Iris pigment epithelial cell (primary cell): ENCODE measurements at places on chromosomes 2 and 18.

DNA sequence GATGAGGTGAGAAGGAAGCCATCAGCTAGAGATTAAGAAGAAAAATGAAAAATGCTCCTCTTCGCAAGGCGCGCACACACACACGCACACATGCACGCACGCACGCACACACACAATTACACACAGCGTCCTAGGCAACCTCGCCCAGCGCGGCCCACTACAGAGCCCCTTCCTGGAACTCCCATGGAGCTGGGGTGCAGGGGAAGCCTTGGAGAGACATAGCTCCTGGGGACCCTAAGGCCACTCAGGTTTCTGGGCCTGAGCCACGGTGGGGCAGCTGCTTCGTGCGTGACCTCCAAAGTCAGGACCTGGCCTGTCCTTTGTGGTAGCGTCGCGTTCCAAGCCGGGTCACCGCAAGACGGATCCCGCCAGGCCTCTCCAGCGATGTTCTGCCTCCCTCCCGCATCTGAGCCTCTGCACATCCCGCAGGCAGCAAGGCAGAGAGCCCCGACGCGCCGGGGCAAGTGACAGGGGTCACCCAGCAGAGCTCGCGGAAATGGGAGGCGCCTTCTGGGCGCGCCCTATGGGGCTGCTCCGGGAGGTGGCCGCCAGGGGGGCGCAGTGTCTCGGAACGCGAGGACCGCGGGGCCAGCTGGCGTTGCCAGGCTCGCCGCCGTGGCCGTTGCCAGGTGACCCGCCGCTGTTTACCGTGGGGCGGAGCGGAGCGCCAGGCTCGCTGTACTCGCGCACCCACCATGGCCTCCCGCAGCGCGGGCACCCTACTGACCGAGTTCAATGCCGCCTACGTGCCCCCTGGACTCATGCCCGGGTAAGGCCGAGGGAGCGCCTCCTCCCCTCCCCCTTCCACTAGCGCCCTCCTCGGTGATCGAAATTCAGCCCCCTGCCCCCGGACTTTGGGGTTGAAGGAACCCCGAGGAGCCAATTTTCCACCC is 79.0 kb downstream of the CIB4 start:
- peak; percentile 20 for DNase-seq

- DNase-seq, result peak; percentile 26
Measured at GRCh38 chr18:36297417-36298125, at the start of gene FHOD3. Gene FHOD3 (plus strand): TSS chr18:36297713. CDS start chr18:36297836, 123 bp downstream.

GRCh38 chr18:24601585-24601984 is 141.1 kb downstream of the HRH4 start:
- DNase-seq, result no peak

GRCh38 chr2:188628989-188629752 is 337.5 kb downstream of the GULP1 start:
- DNase-seq, result peak; percentile 59

- DNase-seq, result no peak
Measured at GRCh38 chr2:230525682-230526081, 109.7 kb downstream of the SP100 start.

DNA sequence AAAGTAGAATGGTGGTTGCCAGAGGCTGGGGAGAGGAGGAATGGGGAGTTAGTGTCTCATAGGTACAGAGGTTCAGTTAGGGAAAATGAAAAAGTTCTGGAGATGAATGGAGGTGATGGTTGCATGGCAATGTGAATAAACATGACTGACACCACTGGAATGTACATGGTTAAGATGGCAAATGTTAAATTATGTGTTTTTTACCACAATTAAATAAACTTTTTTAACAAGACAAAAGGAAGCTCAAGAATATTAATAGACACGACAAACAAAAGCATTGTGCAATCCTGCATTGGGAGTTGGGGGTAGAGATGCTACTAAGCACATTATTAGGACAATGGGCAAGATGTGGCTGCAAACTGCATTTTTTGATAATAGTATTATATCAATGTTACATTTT is 147.7 kb downstream of the TWIST2 start:
- no peak for DNase-seq

GRCh38 chr2:147495734-147496133 is 349.1 kb upstream of the ACVR2A start:
- no peak for DNase-seq

GRCh38 chr2:61510674-61511671 is 27.2 kb downstream of the XPO1 start:
- peak; percentile 54 for DNase-seq

DNA sequence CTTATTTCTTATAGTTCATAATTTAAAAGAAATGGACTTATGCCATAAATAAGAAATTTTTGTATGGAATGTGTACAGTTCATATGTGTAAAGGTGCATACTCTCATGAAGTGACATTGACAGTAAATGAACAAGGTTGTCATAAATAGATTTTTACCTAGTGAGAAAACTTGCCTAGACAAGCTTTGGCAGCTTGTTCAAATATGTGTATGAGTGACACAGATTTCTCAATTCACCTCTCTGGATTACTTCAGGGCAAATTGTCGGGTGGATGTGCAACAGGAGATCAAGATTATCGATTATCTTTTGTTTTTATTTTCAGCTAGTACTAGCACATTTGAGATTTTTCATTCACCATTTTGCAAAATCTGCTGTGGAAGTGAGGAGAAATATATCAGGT is 758.1 kb upstream of the ACVR2A start:
- no peak for DNase-seq

- DNase-seq, result peak; percentile 40
Measured at GRCh38 chr2:230068016-230068650, 591 bp downstream of the SLC16A14 start.

- DNase-seq, result no peak
Measured at GRCh38 chr2:238597638-238598528, 171.2 kb downstream of the ASB1 start.

GRCh38 chr18:7590826-7591560 is 23.9 kb downstream of the PTPRM start:
- no peak for DNase-seq

- peak; percentile 97 for DNase-seq
Measured at GRCh38 chr2:28583899-28584553, 88.2 kb downstream of the PLB1 start.

- DNase-seq, result no peak
Measured at GRCh38 chr2:9952856-9953503, 1.5 kb downstream of the GRHL1 start.

DNA sequence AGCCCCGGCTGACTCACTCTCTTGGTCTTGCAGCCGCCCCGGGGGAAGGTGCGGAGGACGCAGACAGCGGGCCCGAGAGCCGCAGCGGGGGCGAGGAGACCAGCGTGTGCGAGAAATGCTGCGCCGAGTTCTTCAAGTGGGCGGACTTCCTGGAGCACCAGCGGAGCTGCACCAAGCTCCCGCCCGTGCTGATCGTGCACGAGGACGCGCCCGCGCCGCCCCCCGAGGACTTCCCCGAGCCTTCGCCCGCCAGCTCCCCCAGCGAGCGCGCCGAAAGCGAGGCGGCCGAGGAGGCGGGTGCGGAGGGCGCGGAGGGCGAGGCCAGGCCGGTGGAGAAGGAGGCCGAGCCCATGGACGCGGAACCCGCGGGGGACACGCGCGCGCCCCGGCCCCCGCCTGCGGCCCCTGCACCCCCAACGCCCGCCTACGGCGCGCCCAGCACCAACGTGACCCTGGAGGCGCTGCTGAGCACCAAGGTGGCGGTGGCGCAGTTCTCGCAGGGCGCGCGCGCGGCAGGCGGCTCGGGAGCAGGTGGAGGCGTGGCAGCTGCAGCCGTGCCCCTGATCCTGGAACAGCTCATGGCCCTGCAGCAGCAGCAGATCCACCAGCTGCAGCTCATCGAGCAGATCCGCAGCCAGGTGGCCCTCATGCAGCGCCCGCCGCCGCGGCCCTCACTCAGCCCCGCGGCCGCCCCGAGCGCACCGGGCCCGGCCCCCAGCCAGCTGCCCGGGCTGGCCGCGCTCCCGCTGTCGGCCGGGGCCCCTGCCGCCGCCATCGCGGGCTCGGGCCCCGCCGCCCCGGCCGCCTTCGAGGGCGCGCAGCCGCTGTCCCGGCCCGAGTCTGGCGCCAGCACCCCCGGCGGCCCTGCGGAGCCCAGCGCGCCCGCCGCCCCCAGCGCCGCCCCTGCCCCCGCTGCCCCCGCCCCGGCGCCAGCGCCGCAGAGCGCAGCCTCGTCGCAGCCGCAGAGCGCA is 12.7 kb downstream of the SALL3 start:
- no peak for DNase-seq

GRCh38 chr2:174436351-174436750 is 40.8 kb downstream of the SCRN3 start:
- DNase-seq, result peak; percentile 24

GRCh38 chr2:168613551-168613950 is 157.5 kb downstream of the CERS6 start:
- DNase-seq, result no peak

GRCh38 chr18:73933685-73934084 is 213.9 kb downstream of the FBXO15 start:
- no peak for DNase-seq

DNA sequence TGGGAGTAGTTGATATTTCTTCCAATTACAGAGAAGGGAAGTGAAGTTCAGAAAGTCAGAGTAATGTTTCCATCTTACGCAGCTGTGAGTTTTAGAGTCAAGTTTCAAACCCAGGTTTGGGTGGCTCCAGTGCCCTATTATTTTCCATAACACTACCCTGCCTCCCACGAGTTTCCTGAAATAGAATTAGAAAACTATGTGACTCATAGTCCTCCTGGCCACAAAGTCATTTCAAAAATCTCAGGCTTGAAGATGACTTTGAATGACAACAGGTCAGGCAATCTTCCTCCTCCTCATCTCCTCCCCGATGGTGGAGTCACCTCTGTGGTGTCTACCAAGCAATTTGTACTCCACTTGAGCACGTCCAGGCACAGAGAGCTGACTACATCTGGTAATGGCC is 212.3 kb upstream of the TRIB2 start:
- peak; percentile 70 for DNase-seq

GRCh38 chr2:229572507-229573271 is 141.7 kb downstream of the DNER start:
- peak; percentile 10 for DNase-seq

- peak; percentile 83 for DNase-seq
Measured at GRCh38 chr2:68548396-68548795, 81.0 kb downstream of the APLF start.

GRCh38 chr2:176491172-176491904 is 222.1 kb downstream of the MTX2 start:
- peak; percentile 96 for DNase-seq

DNA sequence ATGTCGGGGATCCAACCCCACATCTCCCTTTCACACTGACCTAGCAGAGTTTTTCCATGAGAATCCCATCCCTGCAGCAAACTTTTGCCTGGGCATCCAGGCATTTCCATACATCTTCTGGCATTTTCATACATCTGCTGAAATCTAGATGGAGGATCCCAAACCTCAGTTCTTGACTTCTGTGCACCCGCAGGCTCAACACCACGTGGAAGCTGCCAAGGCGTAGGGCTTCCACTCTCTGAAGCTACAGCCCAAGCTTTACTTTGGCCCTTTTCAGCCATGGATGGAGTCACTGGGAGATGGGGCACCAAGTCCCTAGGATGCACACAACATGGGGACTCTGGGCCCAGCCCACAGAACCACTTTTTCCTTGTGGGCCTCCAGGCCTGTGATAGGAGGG is 32.2 kb upstream of the TEX51 start:
- DNase-seq, result no peak

GRCh38 chr18:71976744-71977143 is 567.4 kb downstream of the CBLN2 start:
- DNase-seq, result no peak

GRCh38 chr2:211744379-211744778 is 794.2 kb downstream of the ERBB4 start:
- DNase-seq, result no peak

DNA sequence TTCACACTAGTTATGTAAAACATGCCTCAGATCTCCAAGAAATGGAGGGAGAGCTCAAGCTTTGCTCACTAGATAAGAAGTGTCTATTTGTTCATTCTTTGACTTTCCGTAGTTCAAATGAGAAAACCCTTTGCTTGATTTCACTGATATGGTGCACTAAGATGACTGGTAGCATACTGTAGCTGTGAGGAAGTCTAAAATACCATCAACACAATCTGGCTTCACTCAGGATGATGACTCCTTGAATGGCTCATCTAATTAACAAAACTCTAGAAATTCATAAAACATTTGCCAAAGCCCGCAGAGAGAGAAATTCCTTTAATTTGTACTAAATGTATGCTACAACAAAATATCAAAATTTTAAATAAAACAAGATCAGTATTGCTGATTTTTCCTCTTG is 152.8 kb upstream of the STK17B start:
- DNase-seq, result peak; percentile 26

DNA sequence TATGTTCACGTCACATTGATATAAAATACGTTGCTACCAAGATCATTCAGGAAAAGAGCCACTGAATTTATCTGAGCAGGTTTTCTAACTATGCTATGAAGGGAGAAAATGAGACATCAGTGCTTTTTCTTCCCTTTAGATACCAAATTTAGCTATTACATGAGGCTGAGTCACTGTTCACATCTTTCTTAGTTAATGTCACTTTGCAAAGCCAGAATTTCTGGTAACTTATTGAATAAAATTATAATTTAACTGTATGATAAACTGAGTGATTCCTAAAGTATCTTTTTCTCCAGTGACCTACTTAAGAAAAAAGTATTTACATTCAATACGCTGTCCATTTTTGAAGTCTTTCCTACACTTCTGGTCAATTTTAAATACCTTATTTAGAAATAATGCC is 22.7 kb downstream of the C1D start:
- DNase-seq, result no peak

DNA sequence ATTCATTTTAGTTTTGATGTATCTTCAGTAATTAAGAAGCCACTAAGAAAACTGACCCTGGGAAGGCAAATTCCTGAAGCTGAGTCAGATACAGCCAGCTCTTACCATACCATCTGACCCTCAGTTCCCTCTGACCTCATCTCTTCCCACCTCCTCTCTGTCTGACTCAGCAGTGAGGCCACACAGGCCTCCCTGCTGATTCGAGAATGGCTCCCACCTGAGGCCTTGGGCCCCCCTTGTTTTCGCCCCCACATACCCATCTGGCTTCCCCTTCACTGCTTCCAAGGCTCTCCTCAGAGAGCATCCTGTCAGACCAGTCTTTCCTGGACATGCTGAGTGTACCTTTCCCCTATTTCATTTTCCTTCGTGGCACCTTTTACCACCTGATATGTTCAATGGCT is 71.0 kb upstream of the CYP1B1 start:
- DNase-seq, result peak; percentile 99

DNA sequence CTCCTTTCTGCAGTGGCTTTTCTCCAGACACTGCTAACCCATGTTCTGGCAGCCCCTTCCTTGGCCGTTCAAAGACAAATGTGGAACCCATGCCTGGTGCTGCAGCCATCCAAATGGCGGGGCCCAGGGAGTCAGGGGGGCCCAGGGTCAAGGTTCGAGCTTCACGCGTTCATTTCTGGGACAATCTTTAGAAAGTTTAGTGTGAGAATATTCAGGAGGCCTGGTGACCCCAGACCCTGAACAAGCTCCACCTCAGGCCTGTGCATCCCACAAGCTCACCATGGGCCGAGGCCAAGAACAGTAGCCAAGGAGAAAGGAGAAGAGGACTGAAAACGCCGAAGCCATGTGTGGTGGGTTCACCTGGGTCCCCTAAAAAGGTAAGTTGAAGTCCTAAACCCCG is 54.4 kb downstream of the ANKMY1 start:
- no peak for DNase-seq

DNA sequence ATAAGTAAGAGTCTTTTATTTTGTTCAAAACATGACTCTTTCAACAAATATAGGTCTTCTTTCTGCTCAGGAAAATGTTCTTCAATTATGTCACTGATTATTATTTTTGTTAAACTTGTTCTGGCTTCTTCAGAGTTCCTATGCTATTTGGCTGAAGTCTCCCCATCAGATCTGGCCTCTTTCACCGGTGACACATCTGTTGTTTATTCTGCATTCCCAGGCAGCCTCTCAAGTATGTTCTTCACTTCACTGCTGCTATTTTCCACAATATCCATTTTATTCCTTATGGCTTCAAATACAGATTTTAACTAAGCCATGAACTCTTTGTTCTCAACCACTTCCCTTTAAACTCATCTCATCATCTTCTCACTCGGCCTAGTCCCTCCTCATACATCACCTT is 45.7 kb downstream of the HDAC4 start:
- peak; percentile 86 for DNase-seq
